Inflammatory macrophage treated with lipopolysaccharide for 1 hour (primary cell): ENCODE measurements at places on chromosomes 5 and 9.

- DNase-seq, result peak; percentile 10
Observed at GRCh38 chr5:179700401-179700918, 1.7 kb downstream of the CANX start.

DNA sequence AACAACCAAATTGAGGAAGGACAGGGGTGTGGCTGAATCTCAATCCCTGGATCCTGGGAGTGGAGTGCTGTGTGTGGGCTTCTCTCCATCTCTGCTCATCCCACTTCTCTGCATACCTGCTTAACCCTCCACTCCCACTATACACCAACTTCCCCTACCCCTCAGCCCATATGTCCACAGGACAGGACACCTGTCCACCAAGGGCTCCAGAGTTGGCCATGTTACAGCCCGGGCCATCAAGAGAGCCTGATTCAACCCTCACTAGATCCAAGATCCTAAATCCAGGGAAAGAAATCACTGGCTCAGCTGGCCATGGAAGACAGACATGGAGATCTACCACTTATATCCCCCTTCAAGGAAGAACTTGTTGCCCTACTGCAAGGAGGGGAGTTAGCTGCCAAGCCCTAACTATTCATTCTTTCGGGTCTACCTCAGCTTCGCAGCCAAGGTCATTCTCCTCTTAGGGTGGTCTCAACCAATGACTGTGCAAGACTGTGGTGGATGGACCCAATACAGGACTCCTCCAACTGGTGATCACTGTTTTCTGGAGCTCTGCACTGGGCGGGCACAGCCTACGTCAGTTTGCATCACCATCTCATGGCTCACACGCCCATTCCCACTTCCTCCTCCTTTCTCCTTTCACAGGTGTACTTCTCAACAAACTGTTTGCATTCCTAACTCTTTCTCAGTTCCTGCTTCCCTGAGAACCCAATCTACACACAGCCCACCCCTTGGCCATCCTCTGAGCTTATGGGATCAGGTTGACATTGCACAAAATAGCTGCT lies 53.7 kb upstream of the ZBTB43 start:
- DNase-seq, result no peak

DNA sequence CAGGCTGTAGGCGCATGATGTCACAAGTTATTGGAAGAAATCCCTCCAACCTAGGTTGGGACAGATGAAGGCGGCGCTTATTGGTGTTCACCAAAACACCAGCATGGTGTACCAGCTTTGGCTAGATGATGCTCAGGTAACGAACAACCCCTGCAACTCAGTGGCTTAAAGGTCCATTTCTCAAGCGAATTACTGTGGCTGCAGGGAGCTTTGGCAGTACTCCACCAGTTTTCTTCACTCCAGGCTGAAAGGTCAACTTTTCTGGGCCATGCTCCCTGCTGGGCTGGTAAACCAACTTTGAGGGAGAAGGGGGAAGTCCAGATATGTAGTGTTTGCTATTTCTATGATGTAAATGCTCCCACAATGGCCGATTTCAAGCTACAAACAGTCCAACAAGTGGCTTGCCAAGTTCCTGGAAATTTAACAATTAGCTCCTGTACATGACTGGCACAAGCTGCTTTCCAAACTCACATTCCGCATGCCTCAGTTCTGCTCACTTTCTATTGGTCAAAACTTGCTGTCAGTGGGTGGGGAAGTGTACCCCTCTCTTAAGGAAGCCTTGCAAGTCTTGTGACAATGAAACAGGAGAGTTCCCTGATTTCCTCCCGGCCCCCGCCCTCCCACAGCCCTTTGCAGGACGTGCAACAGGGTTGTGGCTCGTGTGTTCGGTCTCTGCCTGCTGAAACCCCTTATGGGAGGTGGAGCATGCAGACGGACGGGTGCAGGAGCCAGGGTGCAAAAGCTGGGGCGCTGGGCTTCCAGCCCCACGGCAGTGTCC lies 588 bp upstream of the ZBED3 start:
- DNase-seq, result peak; percentile 94

- no peak for DNase-seq
Observed at GRCh38 chr5:137856201-137856600, 11.5 kb upstream of the MYOT start.

- peak; percentile 62 for DNase-seq
Observed at GRCh38 chr5:131357739-131358561, 94.1 kb downstream of the CDC42SE2 start.

GRCh38 chr5:172278356-172278755 lies 5.2 kb downstream of the UBTD2 start:
- DNase-seq, result no peak

- peak; percentile 42 for DNase-seq
Observed at GRCh38 chr5:56094579-56095361, 100.0 kb upstream of the IL6ST start.

DNA sequence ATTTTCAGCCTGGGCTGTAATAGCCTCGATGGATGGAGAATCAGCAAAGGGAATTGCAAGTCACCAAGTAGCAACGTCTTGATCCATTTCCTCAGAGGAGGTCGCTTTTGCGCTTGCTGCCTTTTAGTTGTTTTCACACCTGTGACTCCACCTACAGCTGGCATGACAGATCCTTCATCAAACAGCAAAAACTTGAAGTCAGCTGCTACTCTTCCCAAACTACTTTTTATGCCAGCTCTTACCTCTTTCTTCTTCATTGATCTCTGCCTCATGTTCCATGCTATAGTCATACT lies 107.7 kb downstream of the MAT2B start:
- no peak for DNase-seq

- peak; percentile 62 for DNase-seq
Observed at GRCh38 chr5:178113141-178113787, at the start of gene N4BP3. N4BP3 (plus strand) TSS chr5:178113532; CDS start chr5:178119584, 6,052 bp downstream.

- peak; percentile 41 for DNase-seq
Observed at GRCh38 chr9:136093995-136094881, 851 bp downstream of the NACC2 start.

DNA sequence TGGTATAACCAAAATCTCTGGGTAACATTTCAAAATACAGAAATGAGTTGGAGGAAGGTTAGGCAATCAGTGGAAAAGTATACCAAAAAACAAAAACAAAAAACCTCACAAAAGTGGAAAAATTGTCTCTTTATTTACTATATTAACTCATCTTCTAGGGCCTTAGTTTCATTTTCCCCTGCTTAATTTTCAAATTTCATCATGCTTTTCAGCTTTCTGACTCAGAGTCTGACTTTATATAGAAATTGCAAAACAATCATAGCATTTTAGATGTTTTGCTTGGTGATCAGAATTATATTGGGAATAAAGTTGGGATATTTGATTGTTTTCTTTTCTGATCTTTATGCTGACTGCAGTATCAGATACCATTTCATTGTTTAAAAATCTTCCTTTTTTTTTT lies 257.0 kb upstream of the PRR16 start:
- peak; percentile 79 for DNase-seq

GRCh38 chr9:4111233-4112008 lies 188.4 kb downstream of the GLIS3 start:
- DNase-seq, result no peak
